ENCODE measurements at places on chromosomes 6 and 20.

- H3K4me3 ChIP-seq = no peak overlapping the region
- peaks cover 36% of the 10 kb centered on the region for H3K4me1 ChIP-seq
- no peaks in the 10 kb centered on the region for H3K27me3 ChIP-seq
- peaks cover 19% of the 10 kb centered on the region for H3K36me3 ChIP-seq
These were observed 89.4 kb upstream of the EZR start for GRCh38 chr6:158908606-158909005.

DNA sequence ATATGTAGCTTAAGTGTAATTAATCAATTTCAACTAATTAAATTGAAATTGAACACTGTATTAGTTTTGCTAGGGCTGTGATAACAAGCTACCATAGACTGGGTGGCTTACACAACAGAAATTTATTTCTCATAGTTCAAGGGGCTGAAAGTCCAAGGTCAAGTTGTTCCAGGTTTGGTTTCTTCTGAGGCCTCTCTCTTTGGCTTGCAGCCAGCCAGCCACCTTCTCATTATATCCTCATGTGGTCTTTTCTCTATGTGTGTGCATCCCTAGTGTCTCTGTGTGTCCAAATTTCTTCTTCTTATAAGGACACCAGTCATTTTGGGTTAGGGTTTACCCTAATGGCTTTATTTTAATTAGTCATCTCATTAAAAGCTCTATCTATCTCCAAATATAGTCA, 611.7 kb downstream of the UTRN start:
- H3K4me1 ChIP-seq = peaks cover 16% of the 10 kb centered on the region
- H3K36me3 ChIP-seq = no peaks in the 10 kb centered on the region
- H3K4me3 ChIP-seq = no peak overlapping the region

DNA sequence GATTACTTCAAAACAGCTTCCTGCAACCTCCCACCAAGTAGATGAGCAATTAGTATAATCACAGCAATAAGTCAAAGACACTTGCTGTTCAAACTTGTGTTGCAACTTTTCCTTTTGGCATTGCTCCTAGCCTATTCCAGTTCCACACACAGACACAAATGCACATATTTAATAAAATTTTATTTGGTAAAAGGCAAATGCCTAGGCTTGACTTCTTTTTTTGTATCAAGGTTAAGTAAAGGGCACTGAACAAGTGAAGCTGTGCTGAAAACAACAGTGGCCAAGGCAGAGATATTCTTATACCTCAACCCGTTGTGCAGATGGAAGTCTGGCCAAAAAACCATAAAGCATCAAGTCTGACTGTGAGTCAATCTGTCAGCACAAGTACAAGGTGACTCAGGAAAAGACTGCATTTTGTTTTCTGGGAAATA, 708.4 kb upstream of the CITED2 start:
- H3K4me1 ChIP-seq = peaks cover 53% of the 10 kb centered on the region
- no peaks in the 10 kb centered on the region for H3K27me3 ChIP-seq
- H3K4me3 ChIP-seq = no peak overlapping the region
- DNase-seq = no peak

- no peak overlapping the region for H3K27ac ChIP-seq
- no peaks in the 10 kb centered on the region for H3K36me3 ChIP-seq
- DNase-seq = no peak
- peaks cover 3% of the 10 kb centered on the region for H3K4me1 ChIP-seq
- H3K4me3 ChIP-seq = no peak overlapping the region
- peaks cover 1% of the 10 kb centered on the region for H3K27me3 ChIP-seq
These were observed 4.8 kb upstream of the CSTL1 start for GRCh38 chr20:23434521-23435313.

DNA sequence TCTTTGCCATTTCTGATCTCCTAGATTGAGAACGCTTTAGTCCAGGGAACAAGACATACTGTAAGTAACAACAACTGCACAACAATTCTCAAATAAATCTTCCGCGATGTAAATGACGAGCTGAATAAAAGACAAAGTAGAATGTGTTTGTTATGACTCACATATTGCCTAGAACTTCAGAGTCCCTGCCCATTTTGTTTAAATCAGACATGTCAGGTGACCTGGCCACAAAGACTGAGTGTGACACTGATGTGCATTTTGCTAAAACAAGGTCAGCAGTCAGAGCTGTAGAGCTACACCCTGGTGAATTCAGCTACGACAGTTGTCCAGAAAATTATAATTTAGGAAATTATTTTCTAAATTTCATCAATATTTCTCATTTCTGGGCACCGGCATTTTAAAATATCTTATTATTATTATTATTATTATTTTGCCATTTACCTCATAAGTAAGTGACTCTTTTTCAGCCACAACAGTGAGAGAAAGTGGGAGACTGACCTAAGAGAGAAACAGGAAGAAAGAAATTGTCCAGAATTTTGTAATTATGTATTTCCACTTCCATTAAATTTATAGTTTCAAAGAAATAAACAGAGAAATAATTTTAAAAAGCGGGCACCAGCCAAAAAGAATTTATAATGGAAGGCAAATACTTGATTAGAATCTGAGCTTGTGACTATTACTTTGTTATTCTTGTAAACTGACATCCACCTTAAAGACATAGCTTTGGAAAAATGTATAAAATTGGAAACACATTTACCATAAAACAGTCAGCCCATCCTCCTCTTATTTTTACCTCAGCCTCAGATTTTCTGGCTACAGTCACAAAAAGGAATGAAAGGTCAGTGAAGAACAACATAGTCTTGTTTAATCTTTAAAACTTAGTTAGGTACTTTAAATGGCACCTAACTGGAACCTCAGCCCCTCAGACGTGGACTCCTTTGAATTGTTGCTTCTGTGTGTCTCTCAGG, 157.0 kb upstream of the CITED2 start:
- H3K4me1 ChIP-seq = peaks cover 34% of the 10 kb centered on the region
- H3K27ac ChIP-seq = peak overlapping the region; percentile 88
- no peaks in the 10 kb centered on the region for H3K27me3 ChIP-seq
- no peak for DNase-seq
- H3K36me3 ChIP-seq = peaks cover 4% of the 10 kb centered on the region

DNA sequence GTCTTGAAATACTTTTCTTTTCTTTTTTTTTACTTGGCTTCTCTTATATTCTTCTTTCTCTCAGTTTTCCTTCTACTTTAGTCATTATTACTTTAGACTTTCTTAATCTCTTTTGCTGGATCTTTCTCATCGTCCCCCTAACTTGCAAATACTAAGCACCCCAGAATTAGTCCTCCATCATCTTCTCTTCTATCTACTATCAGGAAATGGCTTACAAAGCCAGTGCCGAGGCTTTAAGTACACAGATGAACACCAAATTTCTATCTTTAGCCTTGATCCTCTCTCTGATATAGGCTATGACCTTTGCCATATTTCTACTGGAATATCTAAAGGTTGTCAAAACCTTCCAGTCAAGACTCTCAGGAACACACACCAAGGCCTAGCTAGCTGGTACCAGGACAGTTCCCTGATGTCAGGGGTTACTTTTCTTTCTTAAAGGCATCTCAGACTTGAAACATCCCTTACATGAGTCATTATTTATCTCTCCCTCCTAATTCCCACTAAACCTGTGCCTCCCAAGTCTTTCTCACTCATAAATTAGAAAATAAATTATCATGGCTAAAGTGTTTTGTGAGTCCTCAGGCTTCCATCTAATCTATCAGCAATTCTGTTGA, 278.6 kb upstream of the TCF21 start:
- DNase-seq = no peak
- H3K4me1 ChIP-seq = peaks cover 14% of the 10 kb centered on the region
- no peak overlapping the region for H3K27ac ChIP-seq
- H3K4me3 ChIP-seq = no peak overlapping the region

GRCh38 chr20:61571221-61571620, 319.2 kb downstream of the CDH4 start:
- H3K36me3 ChIP-seq = no peaks in the 10 kb centered on the region
- H3K4me3 ChIP-seq = no peak overlapping the region
- no peak overlapping the region for H3K27ac ChIP-seq
- no peak for DNase-seq

- peak overlapping the region; percentile 95 for H3K27ac ChIP-seq
- H3K36me3 ChIP-seq = peaks cover 3% of the 10 kb centered on the region
- H3K4me3 ChIP-seq = peak overlapping the region; percentile 87
- peaks cover 15% of the 10 kb centered on the region for H3K4me1 ChIP-seq
- no peaks in the 10 kb centered on the region for H3K27me3 ChIP-seq
- DNase-seq = peak; percentile 54
These were observed 786 bp downstream of the ADRM1 start for GRCh38 chr20:62303340-62304226.

GRCh38 chr20:58197185-58197469, 31.3 kb downstream of the ANKRD60 start:
- no peak for DNase-seq
- no peak overlapping the region for H3K27ac ChIP-seq
- no peaks in the 10 kb centered on the region for H3K4me1 ChIP-seq

DNA sequence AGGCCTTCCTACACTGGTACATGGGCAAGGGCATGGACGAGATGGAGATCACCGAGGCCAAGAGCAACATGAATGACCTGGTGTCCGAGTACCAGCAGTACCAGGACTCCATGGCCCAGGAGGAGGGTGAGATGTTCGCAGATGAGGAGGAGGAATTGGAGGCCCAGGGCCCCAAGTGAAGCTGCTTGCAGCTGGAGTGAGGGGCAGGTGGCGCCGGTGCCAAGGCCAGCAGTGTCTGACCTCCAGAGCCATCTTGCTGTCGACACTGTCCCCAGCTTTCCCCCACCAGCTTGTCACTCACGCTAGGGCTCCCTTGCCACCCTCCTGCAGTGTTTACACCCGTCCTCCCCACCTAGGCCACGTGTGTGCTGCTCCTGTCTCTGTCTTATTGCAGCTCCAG, 12.2 kb downstream of the GABRR2 start:
- H3K27me3 ChIP-seq = no peaks in the 10 kb centered on the region
- H3K4me3 ChIP-seq = no peak overlapping the region
- H3K4me1 ChIP-seq = peaks cover 16% of the 10 kb centered on the region
- H3K36me3 ChIP-seq = peaks cover 2% of the 10 kb centered on the region
- DNase-seq = no peak

DNA sequence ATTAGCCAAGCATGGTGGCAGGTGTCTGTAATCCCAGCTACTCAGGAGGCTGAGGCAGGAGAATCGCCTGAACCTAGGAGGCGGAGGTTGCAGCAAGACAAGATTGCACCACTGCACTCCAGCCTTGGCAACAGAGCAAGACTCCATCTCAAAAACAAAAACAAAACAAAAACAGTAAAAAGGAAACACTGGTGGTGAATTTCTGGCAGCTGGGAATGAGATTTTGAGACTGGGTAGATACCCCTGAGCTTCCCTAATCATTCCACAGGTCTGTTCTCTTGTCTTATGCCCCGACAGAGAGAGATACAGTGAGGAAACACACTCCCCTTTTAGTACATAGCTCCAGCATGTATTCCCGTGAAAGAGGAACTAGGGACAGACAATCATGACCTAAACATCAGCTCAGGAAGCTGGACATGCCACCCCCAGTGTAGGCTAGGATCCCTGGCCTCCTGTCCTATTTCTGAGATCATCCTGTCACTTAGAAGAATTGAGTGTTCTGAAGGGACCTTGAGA, 9.6 kb downstream of the MAN1A1 start:
- peaks cover 51% of the 10 kb centered on the region for H3K4me1 ChIP-seq
- DNase-seq = no peak
- H3K36me3 ChIP-seq = peaks cover 2% of the 10 kb centered on the region
- no peak overlapping the region for H3K27ac ChIP-seq
- H3K27me3 ChIP-seq = no peaks in the 10 kb centered on the region

GRCh38 chr6:166512567-166512966, 73.9 kb downstream of the RAMACL start:
- peaks cover 4% of the 10 kb centered on the region for H3K36me3 ChIP-seq
- DNase-seq = no peak
- H3K4me1 ChIP-seq = no peaks in the 10 kb centered on the region

DNA sequence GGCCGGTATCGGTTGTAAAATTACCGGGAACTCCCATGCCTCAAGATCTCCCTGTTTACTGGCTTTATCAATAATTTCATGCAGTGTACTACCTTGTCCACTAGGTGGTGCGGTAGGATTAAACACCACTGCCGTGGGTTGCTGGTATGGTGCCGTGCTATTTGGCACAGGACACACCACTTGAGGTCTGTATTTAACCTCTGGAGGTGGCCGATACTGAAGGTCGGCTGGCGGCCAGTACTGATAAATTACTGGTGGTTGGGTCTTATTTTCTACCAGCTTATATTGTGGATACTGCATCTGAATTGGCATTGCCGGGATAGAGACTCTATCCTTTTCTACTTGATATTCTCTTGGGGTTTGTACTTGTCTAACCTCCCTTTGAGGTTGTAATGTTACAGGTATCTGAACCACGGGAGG, 14.3 kb upstream of the PTCRA start:
- peaks cover 61% of the 10 kb centered on the region for H3K4me1 ChIP-seq
- no peaks in the 10 kb centered on the region for H3K36me3 ChIP-seq
- DNase-seq = no peak

DNA sequence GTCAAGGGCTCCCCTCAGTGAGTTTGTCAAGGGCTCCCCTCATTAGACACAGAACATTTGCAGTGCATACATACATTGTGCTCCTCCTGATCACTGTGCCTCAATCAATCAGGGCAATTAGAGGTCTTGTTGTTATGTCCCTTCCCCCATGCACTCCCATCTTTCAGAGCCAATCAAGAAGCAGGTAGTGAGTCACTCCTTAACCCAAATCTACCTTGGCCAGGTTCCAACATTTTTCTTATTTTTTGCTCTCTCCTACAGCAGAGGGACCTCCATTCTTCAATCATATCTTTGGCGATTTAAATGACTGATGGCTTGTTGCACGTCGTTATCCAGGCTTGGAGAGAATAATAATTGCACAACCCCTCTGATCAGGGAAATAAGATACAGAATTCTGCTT, 409.9 kb upstream of the SPTLC3 start:
- no peak overlapping the region for H3K4me3 ChIP-seq
- H3K4me1 ChIP-seq = peaks cover 28% of the 10 kb centered on the region
- no peak for DNase-seq
- H3K36me3 ChIP-seq = no peaks in the 10 kb centered on the region

DNA sequence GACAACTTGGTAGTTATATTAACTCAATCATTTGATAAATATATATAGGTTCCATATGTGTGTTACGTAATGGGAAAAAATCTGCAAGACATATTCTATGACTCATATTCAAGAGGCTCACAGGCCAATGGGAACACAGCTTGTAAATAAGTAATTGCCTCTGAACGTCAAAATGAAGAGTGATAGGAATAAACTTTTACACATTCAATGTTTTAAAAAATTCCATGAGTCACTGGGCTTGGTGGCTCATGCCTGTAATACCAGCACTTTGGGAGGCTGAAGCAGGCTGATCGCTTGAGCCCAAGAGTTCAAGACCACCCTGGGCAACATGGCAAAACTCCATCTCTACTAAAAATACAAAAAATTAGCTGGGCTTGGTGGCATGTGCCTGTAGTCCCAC, 209.4 kb upstream of the MCHR2 start:
- H3K36me3 ChIP-seq = no peaks in the 10 kb centered on the region
- no peak overlapping the region for H3K27ac ChIP-seq
- no peak for DNase-seq
- H3K4me1 ChIP-seq = no peaks in the 10 kb centered on the region

Data from mesothelial cell of epicardium (in vitro differentiated cells).